ENCODE measurements at places on chromosomes 6 and 20. TPM values are rescaled to one million over a fixed set of nuclear protein-coding genes. Genes with fewer than 3 reads are reported as not detected.

- H3K27ac ChIP-seq = no peak overlapping the region
- H3K4me3 ChIP-seq = no peak overlapping the region
- no peak for DNase-seq
Measured at GRCh38 chr6:56282391-56282790, 35.0 kb upstream of the COL21A1 start.

Gene PLAGL1
- total RNA-seq = 4.2 TPM

GRCh38 chr6:154247119-154247861 lies 109.3 kb downstream of the IPCEF1 start:
- H3K27me3 ChIP-seq = no peaks in the 10 kb centered on the region
- no peak overlapping the region for H3K27ac ChIP-seq

Gene SLC17A9
- total RNA-seq = 1.5 TPM

- no peak for DNase-seq
- no peak overlapping the region for H3K27ac ChIP-seq
- H3K27me3 ChIP-seq = peaks cover 71% of the 10 kb centered on the region
- H3K4me3 ChIP-seq = no peak overlapping the region
Measured at GRCh38 chr6:26330859-26331217, 34.2 kb upstream of the BTN3A2 start.

Gene C20orf144
- total RNA-seq = not detected

Gene BANF2
- total RNA-seq = not detected
